ENCODE measurements at places on chromosomes 6 and 20.

GRCh38 chr6:96814625-96815024 is 22.7 kb downstream of the GPR63 start:
- no peak for DNase-seq

DNA sequence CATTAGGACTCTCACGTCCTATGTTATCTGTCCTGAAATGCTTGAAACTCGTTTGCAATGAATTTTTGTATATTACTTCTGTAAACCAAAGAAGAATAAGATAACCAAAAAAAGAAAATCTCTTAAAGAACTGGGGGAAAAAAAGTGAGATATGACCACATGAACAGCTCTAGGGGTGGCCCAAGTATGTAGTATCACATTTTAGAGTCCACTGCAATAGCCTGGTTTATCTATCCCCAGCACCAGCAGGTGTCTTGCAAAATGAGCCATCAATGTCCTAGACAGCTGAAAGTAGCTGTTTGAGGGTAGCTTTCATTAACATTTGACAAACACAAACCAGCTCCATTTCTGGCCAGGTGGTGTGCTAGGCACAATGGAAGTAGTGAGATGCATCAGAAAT is 102.8 kb downstream of the PXDC1 start:
- DNase-seq = no peak

DNA sequence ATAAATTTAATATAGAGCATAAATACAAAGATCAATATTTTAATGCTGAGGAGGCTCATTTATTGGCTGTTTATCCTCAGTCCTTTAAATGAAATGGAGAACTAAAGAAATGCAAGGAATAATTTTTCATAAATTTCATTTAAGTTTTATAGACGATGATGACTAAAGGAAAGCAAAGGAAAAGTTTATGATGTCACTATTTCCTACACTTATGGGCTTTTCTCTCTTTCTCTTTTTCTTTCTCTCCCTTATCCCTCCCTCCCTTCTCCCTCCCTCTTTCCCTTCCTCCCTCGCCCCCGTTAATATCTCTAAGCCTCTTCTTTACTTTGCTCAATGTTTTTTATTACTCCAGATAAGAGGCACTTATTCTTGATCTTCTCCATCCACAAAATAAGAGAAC is 889.7 kb upstream of the FLRT3 start:
- no peak for DNase-seq

DNA sequence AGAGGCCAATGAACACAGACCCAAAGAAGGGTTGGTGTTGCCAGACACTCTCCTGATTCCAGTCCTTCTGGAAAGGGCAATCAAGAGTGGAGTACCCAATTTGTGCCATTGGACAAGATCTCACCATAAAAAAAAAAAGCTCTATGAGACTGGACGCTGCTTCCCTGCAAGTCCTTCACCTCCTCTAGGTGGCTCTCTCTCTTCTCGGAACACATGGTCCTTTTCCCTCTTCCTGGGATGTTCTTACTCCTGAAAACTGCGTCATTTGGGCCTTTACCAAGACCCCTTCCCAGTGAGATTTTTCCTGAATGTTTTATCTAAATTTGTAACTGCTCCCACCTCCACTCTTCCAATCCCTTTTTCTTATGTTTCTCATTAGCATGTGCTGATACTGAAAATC is 280.8 kb downstream of the FOXA2 start:
- no peak for DNase-seq

DNA sequence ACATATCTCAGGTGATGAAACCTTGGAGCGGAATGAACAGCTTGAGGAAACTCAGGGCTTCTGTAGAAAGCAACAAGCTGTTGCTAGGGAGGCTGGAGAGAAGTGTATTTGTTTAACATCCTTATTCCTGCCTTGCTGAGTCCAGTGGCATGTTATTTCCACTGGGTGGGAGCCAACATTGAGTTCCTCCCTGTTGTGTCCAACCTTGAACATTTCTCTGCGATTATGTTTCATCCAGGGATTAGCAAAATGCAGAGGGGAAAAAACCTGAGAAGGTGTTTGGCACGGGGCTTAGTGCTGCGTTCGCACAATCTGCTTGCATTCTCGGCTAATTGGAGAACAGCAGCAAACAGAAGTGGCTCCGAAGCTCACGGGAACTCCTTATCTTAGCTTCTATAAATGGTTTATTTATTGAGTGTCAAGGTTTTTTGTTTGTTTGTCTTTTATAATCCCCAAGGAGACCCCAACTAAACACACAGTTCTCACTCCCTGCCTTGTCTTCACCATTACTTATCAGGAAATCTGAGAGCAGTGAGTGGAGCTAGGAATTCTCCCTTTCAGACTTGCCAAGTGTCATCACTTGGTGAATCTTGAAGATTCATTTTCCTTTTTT is 412.8 kb downstream of the CDC5L start:
- DNase-seq = no peak

Measured in NCI-H2081 treated with DMSO at 0.1 percent for 48 hours (cell line).